ENCODE measurements at places on chromosomes 5 and 9. TPM values are rescaled to one million over a fixed set of nuclear protein-coding genes. Genes with fewer than 3 reads are reported as not detected.

DNA sequence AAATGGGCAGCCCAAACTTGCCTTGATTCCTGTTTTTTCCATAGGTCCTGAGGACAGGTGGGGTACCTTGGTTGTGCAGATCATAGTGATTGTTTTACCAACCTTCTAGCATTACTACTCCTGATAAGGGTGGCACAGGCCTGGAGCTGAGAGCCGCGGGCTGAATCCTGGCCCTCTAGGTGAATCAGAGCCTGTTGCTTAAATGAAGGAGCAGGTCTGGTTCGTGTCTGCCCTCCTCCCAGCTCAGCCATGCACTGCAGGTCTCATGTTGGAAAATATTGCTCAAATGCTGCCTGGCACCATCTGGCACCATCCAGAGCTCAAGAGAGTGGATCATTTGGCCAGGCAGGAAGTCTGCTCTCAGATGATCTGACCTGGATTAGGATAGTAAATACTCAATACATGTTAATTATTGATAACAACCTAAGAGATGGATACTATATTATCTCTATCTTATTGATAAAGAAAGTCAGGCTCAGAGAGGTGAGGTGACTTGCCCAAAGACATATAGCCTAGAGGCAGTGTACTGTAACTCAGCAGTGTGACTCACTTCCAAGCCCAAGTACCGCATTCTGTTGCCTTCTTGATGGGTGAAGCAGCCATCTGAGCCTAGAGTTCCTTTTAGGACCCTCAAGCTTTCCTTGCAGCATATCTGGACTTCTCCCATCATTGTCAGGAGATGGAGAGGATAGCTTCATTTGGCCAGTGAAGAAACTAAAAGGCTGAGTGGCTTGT lies 104.3 kb upstream of the PITX1 start:
- no peaks in the 10 kb centered on the region for H3K4me1 ChIP-seq
- no peak for DNase-seq
- H3K27me3 ChIP-seq = peaks cover 69% of the 10 kb centered on the region
- no peak overlapping the region for H3K4me3 ChIP-seq
- H3K27ac ChIP-seq = no peak overlapping the region
- H3K36me3 ChIP-seq = no peaks in the 10 kb centered on the region

DNA sequence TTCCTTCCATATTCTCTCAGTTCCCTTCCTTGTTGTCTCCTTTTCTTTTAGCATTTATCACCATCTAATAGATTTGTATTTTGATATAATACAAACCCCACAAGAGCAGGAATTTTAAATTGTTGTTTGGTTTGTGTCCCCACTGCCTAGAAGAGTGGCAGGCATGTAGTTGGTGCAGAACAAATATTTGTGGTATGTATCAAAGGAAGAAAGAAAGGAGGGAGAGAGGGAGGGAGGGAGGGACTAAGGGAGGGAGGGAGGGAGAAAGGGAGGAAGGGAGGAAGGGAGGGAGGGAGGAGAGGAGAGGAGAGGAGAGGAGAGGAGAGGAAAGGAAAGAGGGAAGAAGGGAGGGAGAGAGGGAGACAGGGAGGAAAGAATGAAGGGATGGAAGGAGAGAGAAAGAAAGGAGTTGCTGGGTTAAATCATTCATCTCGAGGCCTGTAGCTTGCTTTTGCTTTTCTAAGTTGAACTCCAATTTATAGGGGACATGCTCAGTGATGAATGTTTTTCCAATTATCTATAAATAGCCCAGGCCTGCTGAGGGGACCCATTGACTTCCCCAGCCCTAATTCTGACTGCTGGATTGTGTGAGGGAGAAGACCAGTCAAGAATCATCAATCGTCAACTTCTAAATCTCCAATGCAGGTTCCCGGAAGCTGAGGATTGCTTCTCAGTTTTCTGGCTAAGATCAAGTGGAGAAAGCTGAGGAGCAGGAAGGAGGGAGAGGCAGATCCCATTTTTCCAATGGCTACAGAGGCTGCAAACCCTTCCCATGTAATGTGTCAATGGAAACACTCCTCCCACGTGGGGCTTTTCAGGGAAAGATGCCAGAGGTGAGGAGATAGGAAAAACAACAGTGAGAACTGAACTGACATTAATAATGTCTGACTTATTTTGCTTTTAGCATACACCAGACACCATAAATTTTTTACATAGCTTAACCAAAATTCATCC lies 320.7 kb downstream of the ASTN2 start:
- H3K27ac ChIP-seq = no peak overlapping the region
- no peak overlapping the region for H3K4me3 ChIP-seq
- H3K27me3 ChIP-seq = no peaks in the 10 kb centered on the region

DNA sequence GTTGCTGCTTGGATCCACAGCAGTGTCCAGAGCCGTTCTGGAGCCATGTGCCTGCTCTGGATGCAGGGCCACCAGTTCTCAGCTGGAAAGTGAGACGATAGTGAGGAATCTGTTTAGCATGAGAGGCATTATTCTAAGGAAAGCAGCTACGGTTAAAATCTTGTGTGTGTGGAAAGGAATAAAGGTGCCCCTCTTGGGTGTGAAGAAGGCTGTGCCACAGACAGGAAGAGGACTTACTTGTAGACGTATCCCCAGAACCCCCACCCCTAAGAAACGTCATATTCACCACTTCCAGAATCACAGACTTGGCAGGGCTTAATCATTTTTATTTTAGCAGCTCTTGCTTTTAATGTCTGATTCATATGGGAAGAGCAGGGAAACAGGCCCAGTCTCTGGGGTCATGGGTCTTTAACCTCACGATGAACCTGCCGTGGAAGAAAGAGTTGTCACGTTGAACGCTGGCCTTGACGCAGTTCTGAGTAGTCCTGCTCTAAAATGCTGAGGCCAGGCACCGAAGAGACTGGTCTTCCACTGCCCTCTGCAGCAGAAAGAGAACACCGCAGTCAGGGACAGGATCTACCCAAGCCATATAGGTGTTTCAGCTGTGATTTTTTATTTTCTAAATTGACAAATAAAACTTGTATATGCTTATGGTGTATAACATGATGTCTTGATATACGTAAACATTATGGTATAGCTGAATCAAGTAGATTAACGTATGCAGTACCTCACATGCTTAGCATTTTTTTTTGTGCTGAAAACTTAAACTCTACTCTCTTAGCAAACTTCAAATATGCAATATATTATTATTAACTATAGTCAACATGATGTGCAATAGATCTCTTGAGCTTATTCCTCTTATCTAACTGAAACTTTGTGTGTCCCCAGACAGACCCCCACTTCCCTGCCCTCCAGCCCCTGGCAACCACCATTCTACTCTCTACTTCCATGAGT lies 38.8 kb downstream of the CARTPT start:
- no peaks in the 10 kb centered on the region for H3K27me3 ChIP-seq
- H3K4me3 ChIP-seq = peak overlapping the region; percentile 48
- DNase-seq = peak; percentile 29
- H3K27ac ChIP-seq = no peak overlapping the region
- peaks cover 5% of the 10 kb centered on the region for H3K4me1 ChIP-seq

The NIPAL4 gene
- not detected for total RNA-seq

The SPATA31D4 gene
- total RNA-seq = not detected

- H3K27ac ChIP-seq = no peak overlapping the region
- no peaks in the 10 kb centered on the region for H3K4me1 ChIP-seq
- DNase-seq = no peak
- no peaks in the 10 kb centered on the region for H3K36me3 ChIP-seq
- H3K27me3 ChIP-seq = no peaks in the 10 kb centered on the region
Measured at GRCh38 chr9:23447166-23447565, 378.9 kb downstream of the ELAVL2 start.

DNA sequence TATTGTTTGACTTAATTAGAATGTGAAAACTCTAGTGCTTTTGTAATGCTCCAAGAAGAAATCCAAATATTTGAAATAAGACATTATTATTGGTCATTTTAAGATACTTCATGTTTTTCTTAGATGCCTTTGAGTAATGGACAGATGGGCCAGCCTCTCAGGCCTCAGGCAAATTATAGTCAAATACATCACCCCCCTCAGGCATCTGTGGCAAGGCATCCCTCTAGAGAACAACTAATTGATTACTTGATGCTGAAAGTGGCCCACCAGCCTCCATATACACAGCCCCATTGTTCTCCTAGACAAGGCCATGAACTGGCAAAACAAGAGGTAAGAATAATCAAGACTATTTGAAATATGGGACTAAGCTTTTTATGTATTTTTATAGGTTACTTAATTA lies 69.2 kb upstream of the SREK1 start:
- peaks cover 43% of the 10 kb centered on the region for H3K36me3 ChIP-seq
- H3K4me1 ChIP-seq = no peaks in the 10 kb centered on the region
- no peak overlapping the region for H3K27ac ChIP-seq
- no peak overlapping the region for H3K4me3 ChIP-seq
- no peaks in the 10 kb centered on the region for H3K27me3 ChIP-seq

- H3K4me3 ChIP-seq = no peak overlapping the region
- H3K4me1 ChIP-seq = no peaks in the 10 kb centered on the region
- H3K27ac ChIP-seq = no peak overlapping the region
- H3K36me3 ChIP-seq = no peaks in the 10 kb centered on the region
- DNase-seq = no peak
- H3K27me3 ChIP-seq = no peaks in the 10 kb centered on the region
Measured at GRCh38 chr5:85814596-85814995, 803.1 kb upstream of the COX7C start.

GRCh38 chr5:168434001-168434400 lies 52.3 kb upstream of the RARS1 start:
- no peaks in the 10 kb centered on the region for H3K36me3 ChIP-seq
- no peaks in the 10 kb centered on the region for H3K27me3 ChIP-seq
- no peak overlapping the region for H3K4me3 ChIP-seq
- H3K27ac ChIP-seq = no peak overlapping the region
- DNase-seq = no peak

Data from left ventricle myocardium inferior (tissue), 1 donor.